Stimulated activated CD8-positive, alpha-beta memory T cell treated with anti-CD3 and anti-CD28 coated beads, Interleukin-15, amount 100 ng/mL, for 1 hour (primary cell): ENCODE measurements at places on chromosomes 4 and X.

- DNase-seq: no peak
Observed at GRCh38 chr4:122898370-122899150, 23.8 kb downstream of the NUDT6 start.

DNA sequence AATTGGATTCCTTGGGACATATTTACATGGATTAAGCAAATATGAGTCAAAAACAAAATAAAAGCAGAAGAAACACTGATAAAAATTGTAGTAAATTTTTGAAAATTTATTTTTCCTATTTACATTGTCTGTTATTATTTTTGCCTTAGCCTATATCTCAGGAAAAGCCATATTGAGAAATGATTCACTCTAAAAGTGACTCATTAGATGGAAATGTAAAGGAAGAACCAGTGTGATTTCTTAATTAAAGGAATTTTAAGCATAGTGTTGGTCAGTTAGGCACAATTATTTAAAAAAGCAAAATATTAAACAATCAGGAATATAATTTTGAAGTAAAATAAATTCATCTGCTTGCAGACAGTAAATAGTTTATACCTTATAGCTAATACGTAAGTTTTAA is 167.4 kb upstream of the NAP1L5 start:
- no peak for DNase-seq

DNA sequence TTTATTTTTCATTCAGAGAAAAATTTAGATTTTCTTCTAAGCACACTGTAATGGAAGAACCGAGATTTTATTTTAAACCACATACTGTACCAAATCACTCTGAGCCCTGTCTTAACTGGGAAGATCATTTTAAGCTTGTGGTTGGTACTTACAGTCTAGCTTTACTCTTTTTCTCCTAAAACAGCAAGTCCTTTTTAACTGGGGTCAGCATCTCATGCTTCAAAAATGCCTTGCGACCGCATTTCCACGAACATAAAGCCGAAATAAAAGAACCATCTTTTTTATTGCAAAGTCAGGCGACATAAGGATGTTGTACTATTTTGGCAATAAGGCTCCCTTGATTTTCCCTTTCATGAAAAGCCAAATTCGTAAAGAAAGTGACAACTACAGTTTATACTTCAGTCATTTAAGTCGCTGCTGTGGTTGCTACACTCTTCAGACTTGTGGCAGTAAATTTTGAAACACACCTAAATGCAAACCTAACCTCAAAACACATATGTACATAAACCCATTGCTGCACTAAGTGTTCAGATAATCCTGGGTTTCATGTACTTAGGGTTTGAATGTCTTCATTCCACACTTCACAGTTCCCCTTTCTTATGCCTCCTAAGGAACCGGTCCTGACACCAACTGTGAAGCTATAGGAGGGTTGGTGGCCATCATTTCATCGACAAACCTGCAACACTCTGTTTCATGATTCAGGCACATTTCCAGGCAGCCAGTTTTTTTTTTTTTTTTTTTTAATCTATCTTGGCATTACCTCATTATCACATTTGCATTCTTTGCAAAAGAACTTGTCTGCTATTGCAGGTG is 3.0 kb downstream of the STOX2 start:
- DNase-seq: no peak

- no peak for DNase-seq
Observed at GRCh38 chr4:16867827-16868226, 30.6 kb downstream of the LDB2 start.

GRCh38 chr4:55475394-55476243 is 71.1 kb downstream of the CLOCK start:
- DNase-seq: no peak

DNA sequence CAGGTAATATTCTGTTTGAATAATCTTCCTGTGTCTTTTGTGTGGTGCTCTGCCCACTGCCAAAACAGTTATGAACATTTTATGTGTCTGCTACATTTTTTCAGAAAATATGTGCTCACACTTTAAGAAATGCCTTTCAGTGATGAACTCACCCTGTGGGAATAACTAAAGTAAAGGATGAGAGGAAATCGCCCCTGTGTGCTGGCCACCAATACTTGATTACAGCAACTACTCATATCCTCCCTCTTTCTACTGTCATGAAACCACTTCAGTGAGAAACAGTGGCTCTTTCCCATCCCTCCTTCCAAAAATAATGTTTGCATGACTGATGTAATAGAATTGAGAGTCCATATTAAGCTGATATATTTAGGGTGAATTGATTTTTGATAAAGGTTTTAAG is 900.9 kb downstream of the RAB28 start:
- DNase-seq: no peak

- no peak for DNase-seq
Observed at GRCh38 chrX:22577181-22577580, 304.5 kb downstream of the CBLL2 start.

GRCh38 chr4:114479595-114479994 is 119.0 kb upstream of the UGT8 start:
- DNase-seq: no peak

DNA sequence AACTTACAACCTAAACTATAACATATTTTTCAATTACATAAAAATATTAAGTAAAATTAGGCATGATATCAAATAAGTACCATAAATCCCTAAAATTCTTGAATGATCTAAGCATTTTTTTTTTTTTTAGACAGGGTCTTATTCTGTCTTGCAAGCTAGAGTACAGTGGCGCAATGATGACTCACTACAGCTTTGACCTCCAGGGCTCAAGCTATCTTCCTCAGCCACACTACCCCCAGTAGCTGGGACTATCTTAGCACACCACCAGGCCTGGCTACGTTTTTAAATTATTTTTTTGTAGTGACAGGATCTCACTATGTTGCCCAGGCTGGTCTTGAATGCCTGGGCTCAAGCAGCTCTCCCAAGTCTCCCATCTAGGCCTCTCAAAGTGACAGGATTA is 1042.3 kb downstream of the FSTL5 start:
- DNase-seq: no peak

DNA sequence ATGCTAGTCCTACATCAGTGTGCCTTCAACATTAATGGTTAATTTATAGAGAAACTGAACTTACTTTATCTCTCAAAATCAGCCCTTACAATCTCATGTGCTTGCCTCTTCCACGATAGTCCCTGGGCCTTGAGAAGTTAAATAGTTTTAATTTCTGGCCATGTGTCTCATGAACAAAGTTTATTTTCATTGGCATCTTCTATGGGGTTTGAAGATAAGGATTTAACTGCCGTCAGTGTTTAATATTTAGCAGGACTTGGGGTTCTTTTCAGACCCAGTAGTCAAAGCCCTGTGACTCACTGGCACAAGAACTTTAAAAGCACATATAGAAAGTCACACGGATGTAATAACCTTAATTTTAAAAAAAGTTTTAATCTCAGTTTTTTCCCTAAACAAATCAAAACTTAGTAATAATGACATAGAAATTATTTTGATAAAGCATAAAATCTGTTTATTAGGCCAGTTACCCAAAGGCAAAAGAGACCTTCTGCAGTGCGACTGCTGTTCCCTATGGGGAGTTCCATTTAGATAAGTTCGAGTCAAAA is 10.1 kb upstream of the MPP1 start:
- no peak for DNase-seq

DNA sequence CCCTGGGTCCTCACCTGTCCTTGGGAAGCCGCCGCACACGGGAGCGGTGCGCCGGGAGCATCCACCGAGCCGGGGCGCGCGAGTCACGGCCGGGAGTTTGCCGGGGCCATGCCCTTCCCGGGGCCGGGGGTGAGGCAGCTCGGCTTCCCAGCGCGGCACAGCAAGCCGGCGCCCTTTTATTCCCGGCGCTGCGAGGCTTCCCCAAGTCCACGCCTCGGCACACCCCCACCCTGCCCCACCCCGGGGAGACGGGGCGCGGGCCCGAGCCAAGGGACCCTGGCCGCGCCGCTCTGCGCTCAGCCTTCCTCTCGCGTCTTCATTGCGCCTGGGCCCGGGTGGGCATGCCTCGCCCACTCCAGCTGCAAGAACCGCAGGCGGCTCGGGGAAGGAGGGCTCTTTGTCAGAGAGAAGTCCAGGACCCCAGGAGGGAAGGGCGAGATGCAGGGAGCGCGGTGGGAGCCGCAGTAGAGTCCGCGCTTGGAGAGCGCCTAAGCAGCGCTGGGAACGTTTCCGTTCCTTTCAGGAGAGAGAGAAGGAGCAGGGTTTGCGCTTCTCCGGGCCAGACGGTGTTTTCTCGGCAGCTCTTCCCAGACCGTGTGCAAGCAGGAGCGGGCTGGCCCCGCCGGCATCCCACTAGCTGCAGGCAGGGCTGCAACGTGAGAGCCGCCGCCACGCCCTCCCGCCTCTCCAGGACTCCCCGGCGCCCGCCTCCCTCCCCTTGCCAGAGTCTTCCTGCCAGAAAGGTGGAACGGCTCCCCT is at the start of gene MXRA5:
MXRA5 (minus strand) TSS at position 152 of the 759 bp plus-strand sequence. CDS start 2,819 bp downstream, outside the sequence.
- no peak for DNase-seq

- no peak for DNase-seq
Observed at GRCh38 chr4:83369831-83370639, 35.4 kb upstream of the HPSE start.

GRCh38 chr4:157219711-157220370 is 687 bp upstream of the GRIA2 start:
- DNase-seq: no peak

DNA sequence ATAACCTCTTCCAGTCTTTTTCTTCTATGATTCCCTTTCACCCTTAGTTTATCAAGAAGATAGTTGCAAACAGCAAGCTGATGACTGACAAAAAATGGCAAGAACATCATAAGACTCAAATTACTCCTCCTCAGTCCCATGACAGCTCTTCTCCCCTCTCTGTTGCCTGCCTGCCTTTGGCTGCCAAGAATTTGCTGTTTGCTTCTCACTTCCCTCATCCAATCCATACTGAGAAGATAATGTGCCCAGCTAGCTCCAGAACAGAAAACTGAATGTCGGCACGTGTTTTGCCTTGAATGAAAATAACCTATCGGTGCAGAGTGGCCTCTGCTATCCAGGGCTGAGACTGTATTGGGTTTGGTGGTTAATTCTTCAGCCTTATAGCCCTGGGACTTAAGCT is 192.1 kb downstream of the PPARGC1A start:
- DNase-seq: no peak

GRCh38 chrX:71547339-71547738 is 14.4 kb downstream of the OGT start:
- no peak for DNase-seq

- no peak for DNase-seq
Observed at GRCh38 chr4:145851511-145852201, 87.0 kb downstream of the ZNF827 start.

DNA sequence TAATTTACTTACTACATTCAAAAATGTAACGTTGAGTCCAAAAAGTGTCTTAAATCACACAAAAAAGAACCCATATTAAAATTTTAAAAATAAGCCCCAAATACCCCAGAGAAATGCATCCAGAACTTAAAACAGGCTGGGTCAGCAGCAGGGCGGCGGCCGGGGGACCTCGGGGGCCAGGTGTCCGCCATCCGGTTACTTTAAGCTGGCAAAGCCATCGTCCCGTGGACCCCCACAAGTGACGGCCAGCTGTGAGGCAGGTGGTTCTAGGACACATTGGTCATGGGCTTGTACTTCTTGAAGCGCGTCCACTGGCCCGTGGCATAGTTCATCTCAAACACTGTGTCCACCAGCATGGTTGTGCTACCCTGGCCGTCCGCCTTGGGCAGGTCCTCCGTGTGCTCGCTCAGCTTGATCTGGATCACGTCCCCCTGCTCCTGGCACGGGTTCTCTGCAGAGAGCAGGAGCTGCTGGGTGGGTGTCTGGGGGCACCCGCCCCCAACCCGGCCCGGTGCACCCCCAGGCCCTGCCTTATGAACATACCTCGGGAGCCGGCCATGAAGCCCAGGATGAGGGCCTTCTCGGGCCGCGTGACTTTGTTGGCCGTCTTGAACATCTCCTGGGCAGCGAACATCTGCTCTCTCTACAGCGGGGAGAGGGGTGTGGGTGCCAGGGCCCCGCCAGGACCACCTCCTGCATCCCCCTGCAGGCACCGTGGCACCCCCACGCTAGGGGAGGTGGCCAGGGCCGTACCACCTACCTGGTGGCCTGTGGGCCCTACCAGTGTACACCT is 25.5 kb downstream of the NELFA start:
- no peak for DNase-seq

- DNase-seq: no peak
Observed at GRCh38 chr4:153589703-153590595, 94.1 kb upstream of the TLR2 start.

DNA sequence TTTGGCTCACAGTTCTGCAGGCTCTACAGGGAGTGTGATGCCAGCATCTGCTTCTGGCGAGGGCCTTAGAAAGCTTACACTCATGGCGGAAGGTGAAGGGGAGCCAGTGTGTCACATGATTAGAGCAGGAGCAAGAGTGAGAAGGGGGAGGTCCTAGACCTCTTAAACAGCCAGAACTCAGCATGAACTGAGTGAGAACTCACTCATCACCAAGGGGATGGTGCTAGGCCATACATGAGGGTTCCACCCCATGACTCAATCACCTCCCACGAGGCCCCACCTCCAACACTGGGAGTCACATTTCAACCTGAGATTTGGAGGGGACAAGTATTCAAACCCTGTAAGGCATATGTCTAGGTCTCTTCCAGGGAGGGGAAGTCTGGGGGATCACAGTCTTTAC is 33.4 kb downstream of the SPRY1 start:
- DNase-seq: no peak

DNA sequence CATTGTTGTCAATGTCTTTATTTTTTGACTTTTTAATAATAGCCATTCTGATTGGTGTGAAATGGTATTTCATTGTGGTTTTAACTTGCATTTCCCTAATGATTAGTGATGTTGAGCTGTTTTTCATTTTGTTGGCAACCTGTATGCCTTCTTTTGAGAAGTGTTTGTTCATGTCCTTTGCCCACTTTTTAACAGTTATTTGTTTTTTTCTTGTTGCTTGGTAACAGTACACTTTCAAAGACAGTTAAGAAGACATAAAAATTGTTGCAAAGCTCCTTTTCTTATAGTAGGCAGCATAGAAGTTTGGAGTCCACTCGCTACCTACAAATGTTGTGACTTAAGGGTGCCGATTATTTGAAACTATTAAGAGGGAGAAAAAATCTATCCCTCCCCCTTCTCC is 48.7 kb upstream of the SLC7A11 start:
- no peak for DNase-seq

GRCh38 chrX:72125331-72126047 is 6.2 kb downstream of the RTL5 start:
- no peak for DNase-seq

GRCh38 chr4:13546142-13546940 is 2.0 kb upstream of the NKX3-2 start:
- DNase-seq: no peak

GRCh38 chr4:28490669-28491068 is 1630.0 kb downstream of the STIM2 start:
- DNase-seq: no peak

- DNase-seq: no peak
Observed at GRCh38 chr4:54066088-54066415, 1.6 kb upstream of the CHIC2 start.

- DNase-seq: no peak
Observed at GRCh38 chrX:41946989-41947612, 23.7 kb upstream of the CASK start.

GRCh38 chrX:129577473-129577872 is 37.4 kb downstream of the OCRL start:
- DNase-seq: no peak

DNA sequence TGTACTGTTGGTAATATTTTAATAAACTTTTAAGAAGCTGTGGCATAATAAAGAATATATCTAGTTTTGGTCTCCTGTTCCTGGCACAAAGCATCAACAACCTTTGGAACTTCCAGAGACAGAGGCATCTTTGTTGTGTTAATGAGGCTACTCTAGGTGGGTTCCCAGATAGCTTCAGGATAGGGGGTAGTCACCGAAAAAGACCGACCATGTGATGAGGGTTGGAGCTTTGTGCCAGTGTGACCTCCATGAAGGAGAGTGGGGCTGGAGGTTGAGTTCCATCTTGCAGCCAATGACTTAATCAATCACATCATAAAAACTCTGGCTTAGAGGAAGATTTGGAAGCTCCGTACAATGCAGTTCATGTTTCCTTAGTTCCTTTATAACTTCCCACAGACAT is 9.9 kb downstream of the PPAT start:
- no peak for DNase-seq
